Stimulated activated CD4-positive, alpha-beta T cell treated with anti-CD3 and anti-CD28 coated beads, Interleukin-4, amount 100 ng/mL, for 24 hours (primary cell): ENCODE measurements at places on chromosomes 4 and X.

GRCh38 chr4:153153339-153153871, 50.8 kb upstream of the TRIM2 start:
- DNase-seq, result peak; percentile 68

DNA sequence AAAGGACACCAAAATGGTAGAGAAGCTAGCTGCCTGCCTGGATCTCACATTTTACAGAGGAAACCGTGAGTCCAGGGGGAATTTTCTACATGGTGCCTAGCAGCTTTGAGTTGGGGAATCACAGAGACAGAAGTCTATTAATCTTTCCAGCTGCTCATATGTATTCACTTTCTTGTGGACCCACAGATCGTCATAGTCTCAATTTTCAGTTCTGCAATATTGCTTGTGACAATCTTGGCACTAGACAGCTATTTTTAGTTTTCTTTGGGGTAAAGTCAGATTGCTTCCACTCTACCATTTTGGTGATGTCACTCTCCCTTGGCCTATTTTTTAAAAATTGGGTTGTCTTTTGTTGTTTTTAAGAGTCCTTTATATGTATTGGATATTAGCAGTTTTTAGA, 233.4 kb upstream of the STK26 start:
- no peak for DNase-seq

GRCh38 chrX:126580877-126581276, 28.3 kb upstream of the DCAF12L1 start:
- DNase-seq, result no peak

GRCh38 chrX:13345037-13345436, 25.2 kb upstream of the ATXN3L start:
- DNase-seq, result no peak

DNA sequence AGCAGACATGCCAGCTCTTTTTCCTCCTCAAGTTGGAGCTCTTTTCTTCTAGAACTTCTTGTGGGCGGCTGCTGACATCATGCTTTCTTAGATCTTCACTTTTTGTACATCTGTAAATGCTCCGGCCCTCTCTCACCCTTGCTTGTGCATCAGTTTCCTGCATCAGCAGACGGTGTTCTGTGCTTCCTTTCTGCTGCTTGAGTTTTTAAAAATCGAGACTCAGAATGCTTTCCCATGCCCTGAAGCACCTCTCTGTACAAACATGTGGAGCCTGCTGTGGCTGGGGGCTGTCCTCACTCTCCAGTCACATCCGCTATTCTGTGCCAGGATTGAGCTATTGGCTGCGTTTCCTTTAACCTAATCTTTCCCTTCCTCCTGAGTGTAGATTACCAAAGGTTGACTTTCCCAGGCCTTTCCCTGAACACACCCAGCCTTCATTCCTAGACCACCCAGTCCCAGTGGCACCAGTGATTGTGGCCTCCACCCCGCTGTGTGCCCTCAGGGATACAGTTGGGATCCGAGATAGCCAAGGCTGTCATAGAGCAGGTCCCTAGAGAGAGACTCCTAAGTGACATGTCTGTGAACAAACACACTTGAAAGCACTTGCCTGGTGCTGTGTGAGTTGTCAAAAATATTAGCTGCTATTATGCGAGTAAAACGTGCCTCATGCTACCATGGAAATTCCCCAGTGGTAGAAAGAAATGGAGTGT, 41.9 kb downstream of the TNIP2 start:
- peak; percentile 51 for DNase-seq

DNA sequence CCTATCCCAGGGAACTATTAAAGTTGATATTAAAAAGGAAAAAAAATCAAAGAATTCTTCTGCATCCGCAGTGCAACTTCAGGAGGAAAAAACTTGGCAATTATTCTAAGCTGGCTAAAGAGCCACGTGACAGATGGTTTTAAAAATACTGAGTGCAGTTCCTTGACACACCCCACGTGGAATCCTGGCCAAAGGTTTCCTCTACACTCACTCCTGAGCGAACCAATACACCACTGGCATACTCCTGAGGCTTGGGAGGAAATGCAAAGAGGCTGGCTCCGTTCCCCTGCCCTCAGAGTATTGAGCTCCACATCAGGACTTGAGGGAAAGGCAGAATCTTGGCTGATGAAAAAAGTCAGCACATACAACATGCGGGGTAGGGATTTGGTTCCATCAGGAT, 133.8 kb upstream of the ATP6AP2 start:
- DNase-seq, result no peak

DNA sequence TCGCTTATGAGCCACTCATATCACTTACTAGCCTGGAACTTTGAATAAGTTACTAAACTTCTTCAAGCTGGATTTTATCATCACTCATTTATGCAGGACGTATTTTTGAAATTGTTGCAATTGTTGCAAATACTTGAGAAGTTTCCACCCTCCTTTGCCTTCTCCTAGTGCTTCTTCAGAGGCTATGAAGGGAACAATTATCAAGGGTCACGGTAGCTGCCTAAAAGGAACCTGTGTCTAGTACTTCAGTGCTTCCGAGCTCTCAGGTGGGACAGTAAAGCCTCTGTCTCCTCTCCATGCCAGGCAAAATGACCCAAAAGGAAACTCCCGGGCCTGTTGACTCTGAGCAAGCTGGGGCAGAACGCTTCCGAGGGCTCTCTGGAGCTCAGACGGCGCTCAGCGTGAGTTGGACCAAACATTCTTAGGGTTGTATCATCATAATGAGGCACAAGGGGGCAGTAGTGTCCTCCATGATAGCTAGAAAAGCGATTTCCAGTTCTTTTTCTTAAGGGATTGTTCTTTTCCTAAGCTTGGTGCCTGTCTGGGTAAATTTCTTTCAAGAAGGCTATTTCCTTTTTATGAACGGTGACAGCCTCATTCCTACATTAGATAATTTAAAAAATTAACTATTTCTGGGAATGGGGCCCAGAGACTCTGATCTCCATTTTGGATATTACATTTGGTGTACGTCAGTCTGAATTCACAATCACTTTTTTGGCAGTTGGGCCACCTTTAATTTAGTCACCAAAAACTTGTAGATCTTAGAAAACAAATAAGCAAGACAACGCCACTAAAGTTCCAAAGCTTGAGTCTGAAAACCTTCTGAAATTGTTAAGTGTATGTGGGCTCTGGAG, 73.1 kb downstream of the PACRGL start:
- peak; percentile 26 for DNase-seq

- DNase-seq, result no peak
Measured at GRCh38 chrX:121165930-121166359, 118.5 kb downstream of the GLUD2 start.

DNA sequence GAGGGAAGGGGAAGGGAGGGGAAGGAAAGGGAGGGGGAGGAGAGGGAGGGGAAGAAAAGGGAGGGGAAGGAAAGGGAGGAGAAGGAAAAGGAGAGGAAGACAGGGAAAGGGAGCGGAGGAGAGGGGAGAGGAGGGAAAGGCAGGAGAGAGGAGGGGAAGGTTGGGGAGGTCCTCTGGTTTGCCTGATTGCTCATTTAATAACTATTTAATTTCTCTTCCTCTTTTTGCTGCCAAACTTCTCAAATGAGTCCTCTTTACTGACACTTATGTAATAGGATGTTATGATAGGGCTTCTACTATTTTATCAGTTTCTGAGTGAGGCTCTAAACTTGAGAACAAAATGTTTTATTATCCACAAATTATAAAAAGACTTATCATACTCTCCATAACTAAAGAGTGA, 35.4 kb upstream of the PPA2 start:
- no peak for DNase-seq

- DNase-seq, result no peak
Measured at GRCh38 chr4:10045481-10045880, 24.2 kb upstream of the SLC2A9 start.

GRCh38 chr4:18105030-18106011, 83.8 kb upstream of the LCORL start:
- DNase-seq, result no peak

DNA sequence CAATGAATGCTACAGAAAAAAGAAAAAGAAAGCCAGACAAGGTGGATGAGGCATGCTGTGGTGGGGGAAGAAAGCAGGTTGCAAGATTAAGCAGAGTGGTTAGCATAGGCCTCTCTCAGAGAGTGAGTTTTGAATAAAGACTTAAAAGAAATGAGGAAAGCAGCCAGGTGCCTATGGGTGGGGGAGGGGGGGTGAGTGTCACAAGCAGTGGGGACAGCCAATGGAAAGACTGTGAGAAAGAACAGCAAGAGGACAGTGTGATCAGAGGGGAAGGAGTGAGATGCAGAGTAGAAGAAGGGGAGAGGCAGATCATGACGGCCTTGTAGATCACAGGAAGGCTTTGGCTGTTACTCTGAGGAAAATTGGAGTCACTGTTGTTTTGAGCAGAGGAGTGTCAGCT, 162.5 kb downstream of the SOX3 start:
- DNase-seq, result no peak

DNA sequence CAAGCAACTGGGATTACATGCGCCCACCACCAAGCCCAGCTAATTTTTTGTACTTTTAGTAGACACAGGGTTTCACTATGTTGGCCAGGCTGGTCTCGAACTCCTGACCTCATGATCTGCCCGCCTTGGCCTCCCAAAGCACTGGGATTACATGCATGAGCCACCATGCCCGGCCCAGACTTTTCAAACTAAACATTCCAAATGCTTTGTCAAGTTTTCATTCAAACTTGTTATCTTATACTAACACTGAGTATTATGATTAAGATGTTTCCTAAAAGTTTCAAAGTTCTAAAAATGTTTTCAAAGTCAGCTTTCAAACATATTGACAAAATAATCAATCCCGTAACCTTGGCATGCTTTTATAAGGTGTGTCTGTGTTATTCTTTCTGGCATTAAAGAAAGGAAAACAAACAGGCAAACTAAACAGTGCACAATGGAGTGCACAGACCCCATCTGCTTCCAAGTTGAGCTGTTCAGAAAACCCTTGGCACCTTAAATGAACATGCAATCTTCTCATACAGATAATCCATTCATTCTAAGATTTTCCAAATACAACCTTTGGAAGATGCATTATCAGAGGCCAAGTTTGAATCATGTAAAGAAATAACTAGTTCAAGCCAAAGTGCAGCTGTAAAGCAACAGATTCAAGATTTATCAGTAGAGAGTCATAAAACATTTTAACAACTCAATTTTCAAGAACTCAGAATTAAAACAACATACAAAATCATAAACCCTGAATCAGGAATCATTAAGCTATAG, 49.1 kb downstream of the ABCG2 start:
- DNase-seq, result no peak

DNA sequence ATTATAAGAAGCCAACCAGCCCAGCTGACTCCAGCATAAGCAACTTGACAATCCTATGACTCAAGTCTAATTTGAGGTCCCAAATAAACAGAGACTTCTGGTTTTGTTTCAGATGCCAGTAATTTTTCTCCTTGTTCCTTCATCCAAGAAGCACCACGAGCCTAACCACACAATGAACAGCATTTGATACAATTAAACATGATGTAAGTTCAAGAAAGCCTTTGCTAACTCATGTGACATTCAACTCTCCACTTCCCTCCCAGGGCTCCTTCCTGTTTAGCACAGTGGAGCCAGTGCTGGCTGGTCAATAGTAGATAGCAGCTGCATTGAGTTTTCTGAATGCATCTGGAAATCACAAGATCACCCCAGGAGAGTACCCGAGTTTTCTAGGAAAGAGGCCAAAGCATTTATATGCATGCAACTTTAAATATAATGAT, 206.3 kb downstream of the ARHGAP24 start:
- DNase-seq, result no peak

DNA sequence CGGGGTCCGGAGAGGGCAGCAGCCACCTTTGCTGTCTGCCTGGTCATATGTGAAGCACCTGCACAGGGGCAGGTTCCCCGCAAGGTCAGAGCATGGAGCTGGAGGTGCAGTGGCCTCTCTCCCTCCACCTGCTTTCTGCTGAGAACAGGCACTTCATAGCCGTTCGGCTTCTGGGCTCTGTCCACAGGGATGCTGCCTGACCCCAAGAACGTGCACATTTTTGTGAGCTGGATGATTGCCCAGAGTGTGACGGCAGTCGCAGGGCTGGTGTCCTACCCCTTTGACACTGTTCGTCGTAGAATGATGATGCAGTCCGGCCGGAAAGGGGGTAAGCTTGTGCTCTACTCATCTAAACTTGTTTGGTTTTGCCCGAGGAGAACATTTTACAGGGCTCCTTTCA, 2.5 kb downstream of the SLC25A4 start:
- DNase-seq, result no peak

DNA sequence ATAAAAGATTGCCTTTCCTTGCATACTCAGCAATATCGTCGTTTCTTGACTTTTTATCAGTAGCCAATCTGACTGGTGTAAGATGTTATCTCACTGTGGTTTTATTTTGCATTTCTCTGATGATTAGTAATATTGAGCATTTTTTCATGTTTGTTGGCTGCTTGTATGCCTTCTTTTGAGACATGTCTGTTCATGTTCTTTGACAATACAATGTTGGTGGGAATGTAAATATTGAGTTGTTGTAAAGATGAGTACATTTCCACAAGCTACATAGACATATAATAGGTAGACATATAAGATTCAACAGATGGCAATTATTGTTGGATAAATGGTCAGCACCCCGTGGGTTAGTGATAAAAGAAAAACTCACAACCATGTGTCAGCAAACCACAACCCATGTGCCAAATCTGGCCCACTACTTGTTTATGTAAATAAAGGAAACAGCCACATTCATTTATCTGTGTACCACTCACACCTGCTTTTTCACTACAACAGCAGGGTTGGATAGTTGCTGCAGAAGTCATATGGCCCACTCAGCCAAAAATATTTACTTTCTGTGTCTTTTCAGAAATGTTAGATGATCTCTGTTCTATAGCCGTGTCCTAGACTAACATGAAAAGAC, 153.1 kb upstream of the VCX start:
- DNase-seq, result no peak
